ENCODE measurements at places on chromosomes 13 and 19. TPM values are rescaled to one million over a fixed set of nuclear protein-coding genes. Genes with fewer than 3 reads are reported as not detected.

KIR3DL2 gene
- polyA plus RNA-seq: 1.9 TPM

NUDT15 gene
- 9.2 TPM for polyA plus RNA-seq

ZNF575 gene
- polyA plus RNA-seq: 2.9 TPM

CD70 gene
- polyA plus RNA-seq: 28.4 TPM

TEX101 gene
- polyA plus RNA-seq: not detected

NEK5 gene
- 0.34 TPM for polyA plus RNA-seq

TMEM255B gene
- 0.70 TPM for polyA plus RNA-seq
